NCI-H2029 (cell line): ENCODE measurements at places on chromosomes 7 and 10.
A peak's percentile ranks its signal among the peaks of the same experiment; 100 is the strongest.

GRCh38 chr7:47952224-47952623, 4.0 kb upstream of the PKD1L1 start:
- DNase-seq: no peak

DNA sequence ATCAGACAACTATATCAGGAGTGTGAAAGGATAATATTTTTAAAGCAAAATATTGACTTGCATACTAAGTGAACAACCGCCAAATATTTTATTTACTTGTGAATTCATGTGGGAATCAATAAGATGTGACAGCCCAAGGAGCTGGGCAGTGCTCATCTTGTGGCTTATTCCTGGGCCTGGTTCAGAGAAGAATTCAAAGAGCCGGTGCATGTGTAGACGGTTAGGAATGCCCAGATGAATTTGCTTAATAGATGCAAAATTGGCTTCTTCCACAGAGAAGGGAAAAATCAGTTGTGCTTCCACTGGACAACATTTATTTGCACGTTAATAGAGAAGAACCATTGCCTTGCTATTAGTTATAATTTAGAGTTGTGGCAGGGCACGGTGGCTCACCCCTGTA, 4.4 kb downstream of the MYL7 start:
- no peak for DNase-seq

DNA sequence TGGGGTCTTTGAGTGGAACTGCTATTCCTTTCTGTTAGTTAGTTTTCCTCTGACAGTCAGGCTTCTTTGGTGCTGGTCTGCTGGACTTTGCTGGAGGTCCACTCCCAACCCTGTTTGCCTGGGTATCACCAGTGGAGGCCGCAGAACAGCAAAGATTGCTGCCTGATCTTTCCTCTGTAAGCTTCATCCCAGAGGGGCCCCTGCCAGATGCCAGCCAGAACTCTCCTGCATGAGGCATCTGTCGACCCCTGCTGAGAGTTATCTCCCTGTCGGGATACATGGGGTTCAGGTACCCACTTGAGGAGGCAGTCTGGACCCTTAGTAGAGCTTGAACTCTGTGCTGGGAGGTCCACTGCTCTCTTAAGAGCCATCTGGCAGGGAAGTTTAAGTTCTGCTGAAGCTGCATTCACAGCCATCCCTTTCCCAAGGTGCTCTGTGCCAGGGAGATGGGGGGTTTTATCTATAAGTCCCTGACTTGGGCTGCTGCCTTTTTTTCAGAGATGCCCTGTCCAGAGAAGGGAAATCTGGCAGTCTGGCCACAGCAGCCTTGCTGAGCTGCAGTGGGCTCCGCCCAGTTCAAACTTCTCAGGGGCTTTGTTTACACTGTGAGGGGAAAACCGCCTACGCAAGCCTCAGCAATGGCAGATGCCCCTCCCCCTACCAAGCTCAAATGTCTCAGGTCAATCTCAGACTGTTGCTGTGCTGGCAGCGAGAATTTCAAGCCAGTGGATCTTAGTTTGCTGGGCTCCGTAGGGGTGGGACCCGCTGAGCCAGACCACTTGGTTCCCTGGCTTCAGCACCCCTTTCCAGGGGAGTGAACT, 89.7 kb upstream of the CDK6 start:
- DNase-seq: no peak

GRCh38 chr7:133510326-133511055, 257.6 kb downstream of the EXOC4 start:
- peak; percentile 5 for DNase-seq

- no peak for DNase-seq
Measured at GRCh38 chr10:46517541-46517940, 38.9 kb downstream of the GPRIN2 start.

GRCh38 chr10:35927990-35928488, 285.9 kb upstream of the FZD8 start:
- no peak for DNase-seq

DNA sequence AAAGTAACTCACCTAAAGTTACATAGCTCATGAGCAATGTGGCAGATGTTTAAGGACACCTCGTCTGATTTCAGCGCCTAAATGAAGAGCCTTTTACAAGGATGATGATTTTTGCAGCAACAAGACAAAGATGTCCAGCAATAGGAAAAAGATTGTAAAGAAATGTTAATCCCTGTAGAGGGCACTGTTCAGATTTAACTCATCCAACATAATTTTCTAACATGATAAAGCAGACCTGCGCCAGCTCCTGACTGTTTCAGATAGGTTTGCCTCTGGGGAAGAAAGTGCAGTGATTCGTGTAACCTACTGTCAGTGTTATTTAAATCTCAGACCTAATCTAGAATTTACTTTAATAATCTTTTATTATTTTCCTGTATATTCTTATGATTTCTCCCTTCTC, 595.2 kb downstream of the AUTS2 start:
- DNase-seq: no peak

DNA sequence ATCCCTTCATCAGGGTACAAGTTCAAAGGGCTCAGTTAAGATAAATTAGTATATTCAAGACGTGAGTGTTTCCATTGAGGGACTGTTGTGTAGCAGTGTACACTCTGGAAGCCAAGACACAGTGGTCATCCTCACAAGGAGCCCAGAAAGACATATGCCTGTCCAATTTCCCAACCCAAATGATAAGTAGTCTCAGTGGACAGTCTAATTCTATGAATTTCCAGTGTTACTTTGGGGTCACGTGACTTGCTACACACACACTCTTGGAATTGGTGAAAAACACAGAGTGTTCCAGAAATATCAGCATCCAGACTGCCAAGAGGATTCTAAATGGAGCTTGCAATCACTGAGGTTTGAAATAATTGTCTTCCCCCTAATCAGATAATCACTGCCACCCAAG, 365.1 kb downstream of the WDR11 start:
- DNase-seq: no peak

- DNase-seq: no peak
Measured at GRCh38 chr10:124379609-124380193, 39.0 kb downstream of the OAT start.

GRCh38 chr7:127017196-127017595, 235.5 kb downstream of the GRM8 start:
- DNase-seq: no peak

DNA sequence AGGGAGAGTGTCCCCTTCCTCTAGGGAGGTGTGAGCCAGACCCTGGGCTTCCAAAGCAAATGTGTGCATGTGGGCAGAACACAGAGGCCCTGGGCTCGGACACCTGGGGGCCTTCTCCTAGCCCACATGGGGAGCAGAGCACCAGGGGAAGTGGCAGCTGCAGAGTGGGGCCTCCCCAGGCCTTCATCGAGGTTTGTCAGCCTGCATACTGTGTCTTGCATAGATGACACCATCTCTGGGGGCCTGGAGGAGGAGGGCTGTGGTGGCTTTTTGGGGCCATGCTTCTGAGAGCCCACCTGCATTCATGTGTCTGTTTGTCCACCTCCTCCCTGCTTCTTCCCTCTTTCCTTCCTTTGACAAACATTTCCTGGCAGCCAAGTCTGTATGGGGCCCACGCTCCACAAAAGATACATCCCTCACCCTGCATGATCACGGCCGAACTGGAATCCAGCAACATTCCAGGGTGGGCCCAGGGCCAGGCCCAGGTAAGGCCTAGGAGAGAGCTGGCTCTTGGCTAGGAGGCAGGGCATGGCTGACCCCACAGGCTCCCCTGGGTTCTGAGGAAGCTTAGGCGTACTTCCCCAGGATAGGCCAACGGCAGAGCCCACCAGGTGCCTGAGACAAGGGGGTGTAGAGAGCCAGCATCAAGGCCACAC, 79.2 kb downstream of the ZMIZ1 start:
- DNase-seq: no peak

DNA sequence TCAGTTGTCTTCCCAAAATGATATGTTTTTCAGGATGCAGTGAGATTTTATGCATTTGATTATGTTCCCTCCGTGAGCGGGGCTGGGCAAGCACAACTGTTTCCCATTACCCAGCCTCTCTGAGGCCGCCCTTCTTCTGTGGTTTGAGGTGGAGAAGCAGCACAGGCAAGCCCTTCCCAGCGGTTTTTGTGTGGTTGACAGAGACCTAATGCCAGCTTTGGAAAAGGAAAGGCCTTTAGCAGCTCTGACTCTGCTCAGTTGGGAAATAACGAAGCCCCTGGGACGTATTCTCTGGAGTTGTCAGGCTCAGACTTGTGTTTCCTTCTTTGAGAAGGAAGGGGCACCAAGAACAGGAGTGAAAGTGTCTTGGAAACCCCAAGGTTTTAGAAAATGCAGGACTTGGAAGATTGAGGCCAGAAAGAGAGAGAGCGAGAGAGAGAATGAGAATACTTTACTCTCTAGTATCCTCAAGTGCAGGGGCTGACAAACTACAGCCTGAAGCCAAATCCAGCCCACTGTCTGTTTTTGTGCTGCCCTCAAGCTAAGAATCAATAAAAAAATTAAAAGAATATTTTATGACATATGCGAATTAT, 20.6 kb upstream of the PDCD4 start:
- no peak for DNase-seq

- DNase-seq: no peak
Measured at GRCh38 chr10:84194424-84195043, at the start of gene CDHR1. Gene CDHR1, plus strand, starts transcription at chr10:84194537. Its CDS starts 224 bp downstream, at chr10:84194761.

DNA sequence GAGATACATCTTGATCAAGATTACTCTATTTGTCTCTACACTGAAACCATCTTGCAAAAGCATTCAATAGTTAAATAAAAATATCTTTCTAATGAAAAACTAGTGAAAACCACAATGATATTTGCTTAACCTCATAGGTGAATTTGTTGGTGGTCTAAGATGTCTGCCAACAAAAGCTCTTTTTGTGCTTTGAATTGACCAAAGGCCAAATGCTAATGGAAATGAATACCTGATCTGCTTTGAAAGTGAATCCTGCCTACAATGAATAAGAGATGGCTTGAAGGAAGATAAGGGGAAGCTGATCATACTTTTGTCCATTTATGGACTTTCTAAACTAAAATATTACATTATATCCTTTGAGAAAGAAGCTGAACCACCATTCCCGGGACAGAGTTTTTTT, 228.9 kb upstream of the ETV1 start:
- DNase-seq: no peak

DNA sequence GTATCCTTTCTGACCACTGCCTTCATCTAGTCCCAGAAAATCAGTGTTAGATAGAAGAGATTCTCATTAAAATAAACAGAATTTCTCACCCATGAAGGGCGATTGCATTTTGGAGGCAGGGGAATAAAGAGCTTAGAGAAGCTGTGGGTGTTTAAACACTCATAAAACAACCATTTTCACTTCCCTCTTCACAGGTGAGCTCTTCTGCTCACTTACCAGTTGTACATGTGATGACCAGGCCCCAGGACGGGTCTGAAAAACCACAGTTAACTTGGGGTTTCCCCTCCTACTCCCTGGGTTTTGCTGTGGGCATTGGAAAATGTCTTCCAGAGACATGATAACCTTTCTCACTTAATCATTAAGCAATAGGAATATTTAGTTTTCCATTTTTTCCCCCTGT, 411.6 kb upstream of the DPP6 start:
- DNase-seq: no peak

DNA sequence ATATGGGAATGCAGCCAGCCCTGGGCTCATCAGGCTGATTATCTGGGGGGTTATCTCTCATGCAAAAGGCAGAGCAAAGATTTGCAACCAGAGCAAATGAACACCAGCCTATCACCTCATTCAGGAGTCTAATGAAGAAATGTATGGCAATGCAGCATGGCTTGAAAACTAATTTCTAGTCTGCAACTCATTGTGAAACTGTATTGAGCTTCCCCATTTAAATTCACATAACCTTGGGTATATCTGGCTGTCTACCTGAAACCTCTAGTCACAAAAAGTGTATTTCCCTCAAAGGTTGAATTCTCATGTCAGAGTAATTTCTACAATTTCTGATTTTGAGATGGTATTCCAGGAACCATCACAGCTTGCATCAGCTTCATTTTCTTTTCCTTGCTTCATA, 240.0 kb downstream of the SDHAF3 start:
- no peak for DNase-seq
